ENCODE measurements at places on chromosomes 6 and 20.

DNA sequence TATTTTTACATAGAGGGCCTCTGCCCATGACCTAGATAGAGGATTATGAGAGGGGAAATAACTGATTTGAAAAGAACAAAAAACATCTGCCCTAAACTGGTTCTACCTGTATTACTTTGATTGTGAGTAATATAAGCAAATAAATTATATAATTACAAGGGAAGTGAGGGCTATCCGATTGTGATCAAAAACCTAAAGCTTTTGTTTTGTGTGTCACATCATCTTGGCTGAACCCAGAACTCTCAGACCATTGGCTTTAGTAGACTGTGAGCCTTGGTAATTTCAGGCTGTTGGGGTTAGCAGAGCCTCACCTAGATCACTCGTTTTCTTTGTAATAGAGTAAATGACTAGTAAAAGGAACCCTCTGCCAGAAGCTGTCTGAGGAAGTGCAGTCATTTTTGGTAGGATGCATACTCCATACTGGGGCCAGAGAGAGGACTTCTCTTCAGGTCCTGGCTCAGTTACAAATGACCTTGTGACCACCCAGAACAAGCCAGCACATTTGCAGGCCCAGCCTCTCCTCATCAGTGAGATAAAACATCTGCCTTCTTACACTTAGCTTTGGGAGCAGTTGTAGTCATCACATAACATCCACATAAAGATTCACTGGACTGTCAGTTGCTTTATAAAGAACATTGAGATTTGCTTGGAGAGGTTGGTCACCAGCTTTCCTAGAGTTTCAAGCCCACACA, 13.5 kb downstream of the STK35 start:
- no peak for DNase-seq

- DNase-seq = no peak
Measured at GRCh38 chr6:27247133-27247836, at the start of gene PRSS16. Gene PRSS16 (plus strand): TSS chr6:27247701. CDS start chr6:27247738, 37 bp downstream.

GRCh38 chr6:106161311-106161874, 75.3 kb downstream of the PRDM1 start:
- DNase-seq = no peak

DNA sequence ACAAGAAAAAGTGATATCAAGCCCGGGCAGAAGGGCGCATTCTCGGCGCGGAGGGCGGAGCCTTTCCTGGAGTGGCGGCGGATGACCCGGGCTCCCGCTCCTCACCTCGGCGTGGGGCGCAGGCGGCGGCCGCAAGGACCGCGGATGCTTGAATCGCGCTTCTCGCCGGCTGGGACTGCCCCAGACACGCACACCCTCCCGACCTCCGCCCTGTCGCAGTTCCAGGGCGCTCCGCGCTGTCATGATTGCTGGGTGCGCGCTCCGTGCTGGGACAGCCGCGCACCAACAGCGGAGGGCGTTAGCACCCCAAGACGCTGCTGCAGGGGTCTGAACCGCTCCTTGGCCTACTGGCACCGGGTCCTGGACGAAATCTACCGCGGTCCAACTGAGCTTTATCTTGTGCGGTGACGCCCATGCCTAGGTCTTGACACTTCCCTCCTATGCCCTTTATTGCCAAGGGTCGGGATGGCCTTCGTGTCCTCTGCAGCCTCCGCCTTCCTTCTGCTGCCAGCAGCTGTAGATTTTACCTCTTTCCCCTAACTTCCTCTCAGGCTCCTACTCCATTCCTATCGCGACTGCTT, 43.3 kb downstream of the IRAK1BP1 start:
- no peak for DNase-seq

DNA sequence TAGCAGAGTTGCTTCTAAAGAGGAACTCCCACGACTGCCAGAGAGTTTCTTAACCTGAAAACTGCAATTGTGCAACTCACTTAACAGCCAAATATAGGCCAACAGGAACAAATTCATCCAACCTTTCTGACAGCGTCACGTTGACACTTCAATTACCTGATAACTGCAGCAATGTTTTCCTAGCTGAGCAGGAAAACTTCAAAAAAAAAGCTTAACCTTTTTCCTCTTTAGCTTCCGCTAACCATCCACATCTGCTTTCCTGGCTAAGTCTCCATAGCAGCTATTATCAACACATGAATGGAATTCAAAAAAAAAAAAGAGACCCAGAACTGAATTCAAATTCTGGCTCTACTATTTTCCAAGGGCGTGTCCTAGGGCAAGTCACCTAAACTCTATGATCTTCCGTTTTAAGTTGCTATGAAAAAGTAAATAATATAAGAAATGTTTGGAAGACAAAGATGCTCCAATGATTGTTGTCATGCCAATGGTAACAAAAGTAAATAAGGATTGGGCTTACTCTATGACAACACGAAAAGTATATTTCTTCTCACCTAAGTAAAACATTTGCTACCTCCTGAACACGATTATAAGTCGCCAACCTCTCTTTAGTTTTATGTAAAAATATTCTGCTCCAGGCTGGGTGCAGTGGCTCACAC, 524.6 kb upstream of the JARID2 start:
- no peak for DNase-seq

Measured in cortex of kidney (tissue), 1 donor.